Mesothelial cell of epicardium (in vitro differentiated cells): ENCODE measurements at places on chromosomes 11 and 22.

DNA sequence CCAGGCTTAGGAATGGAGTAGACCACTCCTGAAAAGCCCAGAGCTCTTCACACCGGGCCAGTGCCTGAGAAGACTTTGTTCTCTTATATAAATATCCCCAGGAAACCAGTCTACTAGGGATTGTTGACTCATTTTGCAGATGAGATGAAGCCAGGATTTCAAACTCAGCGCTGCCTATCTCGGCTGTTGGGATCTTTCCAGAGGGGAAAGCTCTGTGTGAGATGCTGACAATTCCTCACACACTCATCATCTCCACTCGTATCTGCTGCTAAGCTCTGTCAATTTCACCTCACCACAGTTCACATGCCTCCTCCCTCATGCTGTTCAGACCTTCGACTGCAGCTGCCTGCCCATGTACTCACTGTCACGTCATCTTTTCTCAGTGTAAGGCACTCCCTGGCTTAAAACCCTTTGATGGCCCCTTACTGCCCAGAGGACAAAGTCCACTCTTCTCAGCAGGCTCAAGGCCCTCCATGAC lies 12.5 kb downstream of the USH1C start:
- no peak for DNase-seq

DNA sequence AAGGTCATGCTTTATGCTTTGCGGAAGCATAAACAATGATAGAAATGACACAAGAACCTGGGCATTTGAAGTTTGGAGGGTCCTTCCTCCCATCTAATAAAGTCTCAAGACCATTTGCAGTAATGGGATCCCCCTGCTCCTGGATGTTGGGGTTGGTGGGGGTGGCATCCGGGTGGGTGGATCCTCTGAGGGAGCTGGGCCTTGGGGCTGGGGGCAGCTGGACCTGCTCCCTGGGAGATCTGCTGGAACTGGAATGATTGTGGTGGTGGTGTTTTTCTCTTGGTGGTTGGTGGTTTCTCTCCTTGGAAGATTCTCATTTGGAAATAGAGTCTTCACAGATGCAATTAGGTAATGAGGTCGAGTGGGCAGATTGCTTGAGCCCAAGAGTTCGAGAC lies 2.2 kb upstream of the NAP1L4 start:
- DNase-seq, result no peak

- no peak for DNase-seq
These were observed 74.6 kb downstream of the RAB30 start for GRCh38 chr11:82996966-82997606.

GRCh38 chr11:28657378-28658030 lies 549.3 kb downstream of the METTL15 start:
- DNase-seq, result no peak
